Smooth muscle cell of bladder (primary cell): ENCODE measurements at places on chromosomes 12 and 14. TPM values are rescaled to one million over a fixed set of nuclear protein-coding genes. Genes with fewer than 3 reads are reported as not detected.

The UNG gene
- 11.7 and 18.1 TPM in 2 replicates for total RNA-seq

The TTC8 gene
- total RNA-seq = 19.9 and 21.3 TPM in 2 replicates

The SMOC1 gene
- total RNA-seq = 0.65 and 2.3 TPM in 2 replicates

The PPP4R4 gene
- total RNA-seq = 1.7 and 4.1 TPM in 2 replicates

The LIMA1 gene
- total RNA-seq = 100 and 107 TPM in 2 replicates

The HOXC13 gene
- total RNA-seq = not detected in 2 replicates

The TSHR gene
- total RNA-seq = not detected in 2 replicates

The CCDC175 gene
- not detected in 2 replicates for total RNA-seq

The TAPBPL gene
- total RNA-seq = 8.5 and 11.8 TPM in 2 replicates

The NOXRED1 gene
- 0.09 and 0.14 TPM in 2 replicates for total RNA-seq

The ADAM21 gene
- 0.14 and 0.55 TPM in 2 replicates for total RNA-seq

The OAS3 gene
- 1.0 and 1.6 TPM in 2 replicates for total RNA-seq

The ERBB3 gene
- 0.28 TPM in 2 replicates for total RNA-seq

The TOMM20L gene
- not detected in 2 replicates for total RNA-seq

The LYZ gene
- 0.09 TPM in 1 of 2 replicates, not detected in the other for total RNA-seq
